HAP-1 (cell line): ENCODE measurements at places on chromosomes 16 and 17.

GRCh38 chr16:30474074-30474452 is 1.5 kb downstream of the ITGAL start:
- DNase-seq: no peak

- peak; percentile 16 for DNase-seq
Observed at GRCh38 chr17:16873174-16874035, 98.5 kb downstream of the TNFRSF13B start.

DNA sequence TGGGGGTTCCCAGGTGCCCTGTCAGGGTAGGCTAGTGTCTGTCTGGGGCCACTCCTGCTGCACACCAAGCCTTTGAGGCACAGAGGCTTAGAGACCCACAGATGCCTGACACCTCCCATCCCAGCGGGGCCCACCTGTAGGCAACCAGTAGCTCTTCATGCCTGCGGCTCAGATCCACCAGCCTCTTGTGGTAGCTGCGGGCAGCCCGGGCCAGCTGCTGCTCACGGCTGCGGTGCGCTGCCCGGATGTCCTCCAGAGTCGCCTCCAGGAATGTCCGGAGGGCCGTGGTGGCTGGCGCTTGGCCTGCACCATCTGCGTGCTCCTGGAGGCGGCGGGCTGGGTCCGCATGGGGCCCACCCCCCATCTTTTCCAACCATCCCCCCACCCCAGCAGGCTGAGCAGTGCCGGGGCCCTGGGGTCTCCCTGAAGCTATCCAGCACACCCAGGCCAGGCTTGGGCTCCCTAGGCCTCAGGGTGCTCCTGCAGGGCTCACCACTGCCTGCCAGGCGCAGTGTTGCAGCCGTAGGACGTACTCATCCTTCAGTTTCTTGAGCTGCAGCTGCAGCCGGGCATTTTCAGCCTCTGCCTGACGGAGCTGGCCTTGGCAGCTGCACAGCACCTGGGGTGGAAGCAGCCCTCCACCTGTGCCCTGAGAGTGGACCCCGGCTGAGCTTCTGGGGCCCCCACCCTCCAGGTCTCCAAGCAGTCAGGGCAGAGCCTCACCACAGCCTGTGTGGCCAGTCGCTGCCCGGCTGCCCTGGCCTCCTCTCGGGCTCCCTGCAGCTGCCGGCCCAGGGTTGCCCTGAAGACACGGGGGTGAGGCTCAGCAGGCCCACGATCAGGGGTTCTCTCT is 1.8 kb downstream of the CCDC78 start:
- DNase-seq: no peak

DNA sequence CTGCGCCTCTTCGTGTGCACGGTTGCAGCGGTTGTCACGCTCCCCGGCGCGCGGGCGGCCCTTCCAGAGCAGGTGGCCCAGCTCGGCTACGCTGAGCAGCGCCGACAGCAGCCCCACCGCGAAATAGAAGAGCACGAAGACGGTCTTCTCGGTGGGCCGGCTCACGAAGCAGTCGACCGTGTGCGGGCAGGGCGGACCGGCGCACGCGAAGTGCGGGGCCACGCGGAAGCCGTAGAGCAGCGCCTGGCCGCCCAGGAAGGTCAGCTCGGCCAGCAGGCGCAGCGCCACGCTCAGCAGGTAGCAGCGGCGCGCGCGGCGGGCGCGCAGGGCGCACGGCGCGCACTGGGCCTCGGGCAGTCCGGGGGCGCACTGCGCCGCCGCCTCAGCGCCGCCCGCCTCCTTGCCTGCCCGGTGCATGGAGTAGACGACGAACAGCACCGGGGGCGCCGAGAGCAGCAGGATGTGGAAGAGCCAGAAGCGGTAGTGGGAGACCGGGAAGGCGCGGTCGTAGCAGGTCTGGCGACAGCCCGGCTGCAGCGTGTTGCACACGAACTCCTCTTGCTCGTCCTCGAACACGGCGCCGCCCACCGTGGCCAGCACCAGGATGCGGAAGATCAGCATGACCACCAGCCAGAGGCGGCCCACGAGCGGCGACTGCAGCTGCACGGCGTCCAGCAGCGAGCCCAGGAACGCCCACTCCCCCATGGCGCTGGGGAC is 1.3 kb downstream of the GJD3 start:
- DNase-seq: peak; percentile 32

DNA sequence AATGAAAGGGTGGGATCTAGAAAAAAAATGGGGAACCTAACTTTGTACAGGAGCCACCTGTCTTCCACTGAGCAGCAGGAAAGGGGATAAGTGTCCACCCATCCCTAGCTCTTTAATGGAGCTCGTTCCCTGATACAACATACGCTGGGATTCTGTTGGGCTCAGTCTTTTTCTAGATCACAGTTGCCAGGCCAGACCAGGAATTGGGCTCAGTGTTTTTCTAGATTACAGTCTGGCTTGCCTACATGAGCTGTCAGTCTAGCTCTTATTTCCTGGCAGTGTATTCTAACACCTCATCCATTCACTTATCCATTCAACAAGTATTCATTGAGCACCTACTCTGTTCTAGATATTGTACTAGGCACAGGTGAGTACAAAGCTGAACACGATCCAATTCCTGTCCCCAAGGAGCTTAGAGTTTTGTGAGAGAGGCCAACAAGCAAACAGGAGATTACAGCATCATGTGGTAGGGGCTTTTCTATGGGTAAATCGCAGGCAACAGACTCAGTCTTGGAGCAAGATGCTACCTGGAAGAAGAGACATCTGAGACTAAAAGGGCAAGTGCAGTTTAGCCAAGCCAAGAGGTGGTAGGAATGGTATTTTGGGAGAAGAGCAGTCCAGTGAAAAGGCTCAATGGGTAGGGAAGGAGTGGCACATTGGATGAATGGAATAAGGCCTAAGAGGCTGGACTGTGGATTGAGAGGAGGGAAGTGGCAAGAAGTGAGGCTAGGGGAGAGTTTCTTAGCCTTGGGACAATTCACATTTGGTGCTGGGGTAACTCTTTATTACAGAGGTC is 138.0 kb upstream of the HS3ST2 start:
- no peak for DNase-seq

DNA sequence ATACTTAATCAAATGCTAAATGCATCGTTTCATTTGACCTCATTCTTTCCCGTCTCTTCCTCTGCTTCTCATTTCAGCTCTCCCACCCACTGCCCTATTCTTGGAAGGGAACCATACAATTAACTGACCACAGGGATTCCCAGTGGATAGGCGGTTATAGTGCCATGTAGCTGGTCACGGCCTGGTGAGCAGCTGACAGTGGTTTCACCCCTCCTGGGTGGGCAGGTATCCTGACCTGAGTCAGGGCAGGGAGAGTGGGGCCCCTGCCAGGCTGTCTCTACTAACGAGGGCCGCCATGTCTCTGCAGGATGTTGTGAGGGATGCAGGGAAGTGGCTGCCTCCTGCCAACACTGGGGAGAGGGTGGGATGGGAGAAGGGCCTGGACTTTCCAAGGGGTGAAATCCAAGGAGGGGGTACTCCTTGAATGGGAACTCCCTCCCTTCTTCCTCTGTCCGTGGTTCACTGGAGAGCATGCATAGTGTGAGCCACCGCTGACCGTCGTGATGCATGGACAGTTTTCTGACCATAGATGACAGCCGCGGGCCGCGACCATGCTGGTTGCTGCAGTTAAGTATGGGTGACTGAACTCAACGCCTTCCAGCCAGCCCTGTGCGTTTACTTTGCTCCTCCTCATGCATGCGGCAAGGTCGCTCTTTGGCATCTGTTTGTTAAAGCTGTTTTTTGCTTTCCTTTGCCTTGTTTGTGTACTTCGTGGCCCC is 95.9 kb downstream of the RPTOR start:
- DNase-seq: no peak

DNA sequence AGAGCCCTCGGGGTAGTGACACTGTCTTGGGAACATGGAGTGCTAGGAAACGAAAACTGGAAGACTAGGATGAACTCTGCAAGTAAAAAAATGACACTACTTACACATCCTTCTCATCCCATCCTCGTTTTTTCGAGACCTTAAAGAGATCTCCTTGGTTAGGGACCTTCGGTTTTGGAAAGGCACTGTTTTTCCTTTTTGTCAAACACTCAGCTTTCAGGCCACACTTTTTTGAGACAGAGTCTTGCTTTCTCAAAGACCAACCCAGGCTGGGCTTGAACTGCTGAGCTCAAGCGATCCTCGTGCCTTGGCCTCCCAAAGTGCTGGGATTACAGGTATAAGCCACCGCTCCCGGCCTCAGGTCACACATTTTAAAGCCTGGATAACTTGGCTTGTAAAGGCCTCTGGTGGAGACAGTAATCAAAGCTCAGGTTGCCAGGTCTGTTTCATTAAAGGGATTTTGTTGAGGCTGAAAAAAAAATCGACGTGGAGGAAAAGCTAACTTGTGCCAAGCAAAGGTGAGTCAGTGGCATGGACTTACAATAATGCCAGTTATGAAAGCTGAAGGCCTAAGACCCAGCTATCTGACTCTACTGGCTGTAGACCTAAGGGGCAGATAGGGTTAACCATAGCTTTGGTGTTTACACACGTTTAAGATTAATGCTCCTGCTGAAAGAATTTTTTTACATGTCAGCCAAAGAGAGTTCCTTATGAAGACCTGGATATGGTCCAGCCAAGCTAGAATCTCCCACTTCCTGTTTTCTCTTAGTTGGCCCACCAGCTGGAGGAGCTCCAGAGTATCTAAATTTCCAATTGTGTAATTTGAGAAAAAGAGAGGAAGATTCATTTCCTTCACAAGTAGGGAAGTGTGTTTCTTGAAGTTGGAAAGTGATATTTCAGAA is 823 bp downstream of the NBR1 start:
- peak; percentile 25 for DNase-seq

- no peak for DNase-seq
Observed at GRCh38 chr16:55500530-55501011, 8.3 kb upstream of the LPCAT2 start.

GRCh38 chr17:55424893-55425540 is 3.4 kb upstream of the MMD start:
- DNase-seq: no peak

GRCh38 chr17:17538417-17539391 is 42.5 kb upstream of the RASD1 start:
- DNase-seq: no peak

DNA sequence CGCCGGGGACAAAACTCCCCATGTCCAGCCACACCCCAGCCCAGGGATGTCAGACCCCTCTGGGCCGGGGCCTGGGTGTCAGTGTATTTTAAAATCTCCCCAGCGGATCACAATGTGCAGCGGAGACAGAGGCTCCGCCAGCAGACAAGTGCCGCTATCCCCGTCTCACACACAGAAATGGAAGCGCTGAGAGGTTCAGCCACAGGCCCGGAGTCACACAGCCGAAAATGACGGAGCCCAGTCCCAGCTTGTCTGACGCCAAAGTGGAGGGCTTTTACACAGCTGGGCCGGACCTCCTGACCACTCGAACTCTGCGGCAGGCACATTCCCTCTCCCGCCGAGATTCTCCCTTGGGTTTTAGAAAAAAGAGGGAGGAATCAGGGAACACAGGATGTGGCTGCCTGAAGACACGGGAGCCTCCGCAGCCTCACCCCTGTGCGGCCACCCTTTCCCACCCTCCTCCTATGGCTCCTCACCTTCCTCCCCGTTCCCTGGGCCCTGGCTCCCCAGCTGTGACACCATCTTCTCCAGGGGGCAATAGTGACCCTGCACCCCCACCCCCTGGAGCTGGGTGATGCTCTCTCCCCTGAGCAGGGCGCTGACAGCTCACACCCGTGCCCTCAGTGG is 6.8 kb upstream of the OSGIN1 start:
- no peak for DNase-seq

- no peak for DNase-seq
Observed at GRCh38 chr17:30450125-30451027, 26.8 kb upstream of the GOSR1 start.

DNA sequence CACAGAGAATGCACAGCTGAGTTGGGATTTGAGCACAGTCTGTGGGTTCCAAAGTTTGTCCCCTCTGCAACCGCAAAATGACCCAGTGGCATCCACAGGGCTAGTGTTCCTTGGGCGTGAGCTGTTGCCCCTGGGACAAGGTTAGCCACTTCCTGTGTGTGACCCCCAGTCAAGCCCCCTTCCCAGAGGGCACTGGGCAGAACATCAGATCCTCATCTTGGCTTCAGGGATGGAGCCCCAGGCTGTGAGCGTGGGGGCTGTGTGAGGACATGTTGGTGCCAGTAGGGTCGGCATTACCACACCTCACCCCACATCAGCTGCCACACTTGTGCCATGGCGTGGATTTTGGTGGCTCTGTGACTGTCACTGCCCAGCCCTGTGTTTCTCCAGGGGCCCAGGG is 55.3 kb downstream of the USP22 start:
- DNase-seq: no peak

DNA sequence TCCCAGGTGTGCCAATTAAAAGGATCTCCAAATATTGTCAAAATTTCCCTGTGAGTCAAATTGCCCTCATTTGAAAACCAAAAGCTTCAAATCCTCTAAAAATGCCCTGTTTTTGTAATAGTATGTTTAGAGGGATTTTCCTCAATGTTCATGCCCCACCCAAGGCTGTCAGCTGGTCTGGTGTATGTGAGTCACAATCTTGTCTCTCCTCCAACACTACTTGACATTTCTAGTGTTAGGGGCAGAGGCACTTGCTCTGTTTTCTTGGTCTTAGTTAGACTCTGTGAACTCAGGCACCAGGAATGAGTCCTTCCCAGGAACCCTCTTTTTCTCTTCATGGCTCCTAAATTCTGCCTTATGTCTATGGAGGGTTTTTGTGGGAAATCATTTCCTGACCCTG is 634.8 kb downstream of the KCNJ2 start:
- DNase-seq: no peak

DNA sequence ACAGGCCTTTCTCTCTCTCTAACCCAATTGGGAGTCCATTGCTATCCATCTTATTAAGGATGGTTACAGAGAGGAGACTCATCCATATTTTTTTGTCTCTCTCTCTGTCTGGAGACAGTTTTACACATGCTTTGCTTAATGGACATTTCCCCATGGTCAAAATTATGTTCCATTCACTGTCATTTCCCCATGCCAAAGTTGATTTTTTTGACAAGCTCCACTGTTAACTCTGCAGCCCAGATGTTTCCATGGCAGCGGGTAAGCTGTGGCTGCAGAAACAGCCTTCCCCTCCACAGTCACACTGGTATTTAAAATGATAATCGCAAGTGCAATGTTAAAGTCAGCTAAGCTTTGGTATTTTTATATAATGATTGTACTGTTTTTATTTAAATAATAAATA is 63.9 kb upstream of the HLF start:
- DNase-seq: no peak

DNA sequence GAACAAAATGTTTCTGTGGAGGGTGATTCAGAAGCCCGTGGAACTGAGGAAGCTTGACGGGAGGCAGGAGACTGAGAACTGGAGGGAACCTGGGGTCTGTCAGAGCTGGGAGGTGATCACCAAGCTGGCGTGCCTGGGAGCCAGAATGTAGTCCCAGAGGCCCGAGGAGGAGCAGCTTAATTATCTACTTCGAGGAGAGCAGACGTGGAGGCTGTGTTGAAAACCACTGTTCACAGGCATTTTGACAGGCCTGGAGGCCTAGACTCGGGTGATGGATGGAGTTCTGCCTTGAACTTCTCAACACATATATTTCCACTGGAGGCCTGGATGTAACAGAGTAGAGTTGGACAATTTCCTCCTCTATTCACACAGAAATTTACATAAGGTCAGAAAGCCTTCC is 177.7 kb upstream of the SALL1 start:
- no peak for DNase-seq

DNA sequence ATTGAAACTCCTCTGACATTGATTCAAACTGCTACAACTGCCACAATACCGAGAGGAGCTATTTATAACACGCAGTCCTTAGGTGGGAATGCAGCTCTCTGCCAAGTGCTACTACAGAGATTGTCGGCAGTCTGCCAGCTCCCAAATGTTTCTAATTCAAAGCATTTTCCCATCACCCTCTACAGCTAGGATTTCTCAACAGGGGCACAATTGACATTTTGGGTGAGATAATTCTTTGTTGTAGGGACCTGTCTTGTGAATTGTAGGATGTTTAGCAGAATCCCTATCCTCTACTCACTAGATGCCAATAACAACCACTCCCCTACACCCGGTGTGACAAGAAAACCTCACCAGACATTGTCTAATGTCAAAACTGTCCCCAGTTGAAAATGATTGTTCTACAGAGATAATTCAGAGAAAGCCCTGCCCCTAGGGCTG is 7.8 kb upstream of the N4BP1 start:
- DNase-seq: peak; percentile 26
